ENCODE measurements at places on chromosomes 12 and 14.

DNA sequence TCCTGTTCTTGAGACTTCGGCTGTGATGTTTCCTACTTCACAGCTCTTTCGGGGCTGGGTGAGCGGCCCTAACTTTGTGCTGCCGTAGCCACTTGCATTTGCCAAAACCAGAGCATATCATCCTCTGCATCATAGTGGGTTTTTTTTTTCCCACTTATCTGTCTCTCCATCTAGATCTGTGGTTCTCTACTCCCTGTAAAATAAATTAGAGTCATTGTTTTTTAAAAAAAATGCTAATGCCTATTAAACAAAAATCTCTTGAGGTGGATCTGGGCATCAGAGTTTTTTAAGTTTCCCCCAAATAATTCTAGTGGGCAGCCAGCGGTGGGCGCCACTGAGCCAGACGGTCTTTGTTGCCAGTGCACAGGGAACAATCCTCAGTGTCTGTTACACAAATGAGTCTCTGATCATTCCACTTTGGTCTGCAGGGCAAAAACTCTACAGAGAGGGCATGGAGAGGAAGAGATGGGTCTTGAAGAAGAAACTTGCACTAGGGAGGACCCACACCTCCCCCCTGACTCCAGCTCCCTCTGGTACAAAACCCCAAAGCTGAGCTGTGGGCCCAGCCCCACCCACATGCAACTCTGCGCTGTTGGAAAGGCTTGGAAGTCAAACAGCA lies 62.4 kb upstream of the BCL2L14 start:
- no peak for DNase-seq

DNA sequence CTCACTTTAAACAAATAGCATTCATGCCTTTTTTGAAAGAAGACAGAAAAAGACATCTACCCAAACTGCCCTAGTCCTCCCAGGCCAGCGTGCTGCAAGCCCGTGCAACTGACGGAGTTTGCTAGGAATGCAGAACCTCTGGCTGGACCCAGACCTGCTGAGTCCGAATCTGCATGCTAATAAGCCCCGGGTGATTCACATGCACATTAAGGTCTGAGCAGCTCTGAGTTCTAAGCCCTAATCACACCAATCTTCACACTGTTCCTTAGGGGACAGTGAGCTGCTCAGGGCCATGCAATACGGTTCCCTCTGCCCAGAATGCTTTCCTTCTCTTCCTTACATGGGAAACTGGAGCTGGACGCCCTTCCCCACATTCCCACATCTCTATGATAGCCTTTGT lies 25.2 kb downstream of the HAL start:
- no peak for DNase-seq

GRCh38 chr12:131232036-131232435 lies 278.3 kb downstream of the ADGRD1 start:
- DNase-seq: no peak

DNA sequence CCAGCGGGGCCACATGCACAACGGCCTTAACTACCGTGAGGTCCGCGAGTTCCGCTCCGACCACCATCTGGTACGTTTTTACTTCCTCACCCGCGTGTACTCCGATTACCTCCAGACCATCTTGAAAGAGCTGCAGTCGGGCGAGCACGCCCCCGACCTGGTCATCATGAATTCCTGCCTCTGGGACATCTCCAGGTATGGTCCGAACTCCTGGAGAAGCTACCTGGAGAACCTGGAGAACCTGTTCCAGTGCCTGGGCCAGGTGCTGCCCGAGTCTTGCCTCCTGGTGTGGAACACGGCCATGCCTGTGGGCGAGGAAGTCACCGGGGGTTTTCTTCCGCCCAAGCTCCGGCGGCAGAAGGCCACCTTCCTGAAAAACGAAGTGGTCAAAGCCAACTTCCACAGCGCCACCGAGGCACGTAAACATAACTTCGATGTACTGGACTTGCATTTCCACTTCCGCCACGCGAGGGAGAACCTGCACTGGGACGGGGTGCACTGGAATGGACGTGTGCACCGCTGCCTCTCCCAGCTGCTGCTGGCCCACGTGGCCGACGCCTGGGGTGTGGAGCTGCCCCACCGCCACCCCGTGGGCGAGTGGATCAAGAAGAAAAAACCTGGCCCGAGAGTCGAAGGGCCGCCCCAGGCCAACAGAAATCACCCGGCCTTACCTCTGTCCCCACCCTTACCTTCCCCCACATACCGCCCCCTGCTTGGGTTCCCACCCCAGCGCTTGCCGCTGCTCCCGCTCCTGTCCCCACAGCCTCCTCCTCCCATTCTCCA lies 155.7 kb upstream of the AMIGO2 start:
- no peak for DNase-seq

DNA sequence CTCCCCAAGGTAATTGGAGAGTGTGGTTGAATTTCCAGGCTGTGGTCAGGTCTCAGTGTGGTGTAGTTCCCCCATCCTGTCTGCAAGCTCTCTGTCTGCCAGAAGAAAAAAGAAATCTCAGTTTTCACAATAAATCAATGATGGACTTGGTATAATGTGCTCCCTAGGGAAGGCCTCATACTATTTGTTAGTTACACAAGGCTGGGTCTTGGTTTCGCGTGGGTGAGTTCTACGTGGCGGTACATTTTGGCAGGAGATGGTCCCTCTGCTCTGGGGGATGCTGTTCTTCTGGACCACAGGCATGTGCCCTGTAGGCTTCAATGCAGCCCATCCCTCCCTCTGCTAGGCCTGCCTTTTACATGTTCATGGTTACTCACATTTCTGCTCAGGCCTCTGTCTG lies 206.4 kb upstream of the PELI2 start:
- DNase-seq: no peak

- DNase-seq: peak; percentile 57
Measured at GRCh38 chr12:127381043-127381668, 885.8 kb upstream of the TMEM132C start.

DNA sequence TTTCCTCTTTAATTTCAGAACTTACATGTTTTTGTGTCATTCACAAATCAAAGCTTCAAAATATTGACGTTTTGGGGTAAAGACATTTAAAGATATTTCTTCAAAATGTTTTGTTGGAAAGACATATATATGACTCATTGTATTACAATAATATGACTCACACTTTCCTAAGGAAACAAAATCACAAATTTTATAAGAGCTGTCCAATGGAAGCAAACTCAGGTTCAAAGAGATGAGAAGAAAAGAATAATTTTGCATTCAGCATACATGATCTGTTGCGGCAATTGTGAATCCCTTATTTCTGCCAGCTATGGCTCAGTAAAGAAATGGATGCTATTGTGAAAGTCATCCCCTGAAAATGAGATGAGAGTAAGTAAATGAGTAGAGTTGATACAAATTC lies 82.7 kb downstream of the GRIP1 start:
- no peak for DNase-seq

- no peak for DNase-seq
Measured at GRCh38 chr12:17342381-17342961, 736.5 kb upstream of the LMO3 start.

Measured in HTR-8/SVneo (cell line).